ENCODE measurements at places on chromosomes 16 and 17.

DNA sequence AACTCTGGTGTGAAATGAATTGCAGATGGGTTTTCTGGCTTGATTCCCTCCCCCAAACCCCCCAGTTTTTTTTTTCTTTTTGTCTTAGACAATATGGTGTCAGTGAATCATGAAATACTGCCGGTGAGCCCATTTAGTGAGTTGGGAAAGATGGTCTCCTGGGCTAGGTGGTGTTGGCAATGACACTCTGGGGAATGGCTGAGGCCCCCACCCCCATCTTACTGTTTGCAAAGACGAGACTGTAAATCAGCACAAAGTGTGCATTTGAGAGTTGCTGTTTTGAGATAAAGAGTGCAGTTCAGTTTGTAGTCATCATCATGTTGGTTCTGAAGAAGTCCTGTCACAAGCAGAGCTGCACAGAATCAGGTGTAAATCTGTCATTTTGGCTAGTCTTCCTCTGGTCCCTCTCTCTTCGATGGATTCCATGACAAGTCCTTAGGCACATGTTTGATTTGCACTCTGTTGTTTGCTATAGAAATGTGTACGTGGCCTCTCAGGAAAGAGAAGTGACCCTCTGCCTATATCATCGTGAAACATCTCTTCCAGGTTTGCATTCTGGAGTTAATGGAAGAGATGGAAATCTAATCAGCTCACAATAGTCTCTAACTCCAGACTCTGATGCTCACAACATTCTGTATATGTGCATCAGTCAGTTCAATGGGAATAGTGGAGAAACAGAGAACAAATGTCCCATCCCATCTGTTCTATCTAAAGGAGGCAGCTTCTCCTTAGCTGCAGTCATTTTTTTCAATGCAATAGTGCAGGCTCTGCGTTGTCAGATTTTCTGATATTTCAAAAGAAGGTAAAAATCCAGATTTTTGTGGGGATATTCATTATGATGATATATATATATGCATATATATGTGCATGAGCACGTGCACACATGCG lies 34.6 kb downstream of the RBFOX1 start:
- no peak for DNase-seq

DNA sequence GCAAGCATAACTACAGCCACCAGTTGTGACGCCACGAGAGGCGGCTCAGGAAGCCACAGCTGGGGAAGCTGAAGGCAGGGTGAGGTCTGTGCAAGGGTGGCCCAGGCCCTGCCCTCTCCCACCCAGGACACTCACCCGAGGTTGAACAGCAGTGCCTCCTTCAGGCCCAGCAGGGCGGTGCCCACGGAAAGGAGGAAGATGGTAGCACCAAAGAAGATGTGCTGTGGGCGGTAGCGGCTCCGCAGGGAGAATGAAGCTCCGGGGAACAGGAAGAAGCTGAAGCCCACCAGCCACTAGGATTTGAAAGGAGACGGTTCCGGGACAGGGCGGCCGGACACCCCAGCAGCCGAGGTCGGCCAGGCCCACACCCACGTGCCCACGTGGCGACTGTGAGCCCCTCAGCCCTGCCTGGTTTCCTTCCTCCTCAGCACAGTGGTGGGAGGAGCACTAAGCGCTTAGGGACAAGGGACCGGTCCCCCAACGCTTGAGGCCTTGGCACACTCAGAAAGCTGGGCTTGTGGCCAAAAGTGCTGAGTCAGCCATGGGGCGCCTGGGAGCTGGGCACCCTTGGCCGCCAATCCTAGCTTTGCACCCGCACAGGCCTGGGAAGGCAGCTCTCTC lies 11.0 kb downstream of the CYB561 start:
- peak; percentile 44 for DNase-seq

- peak; percentile 86 for DNase-seq
Measured at GRCh38 chr17:2239882-2240430, 63.6 kb downstream of the SMG6 start.

DNA sequence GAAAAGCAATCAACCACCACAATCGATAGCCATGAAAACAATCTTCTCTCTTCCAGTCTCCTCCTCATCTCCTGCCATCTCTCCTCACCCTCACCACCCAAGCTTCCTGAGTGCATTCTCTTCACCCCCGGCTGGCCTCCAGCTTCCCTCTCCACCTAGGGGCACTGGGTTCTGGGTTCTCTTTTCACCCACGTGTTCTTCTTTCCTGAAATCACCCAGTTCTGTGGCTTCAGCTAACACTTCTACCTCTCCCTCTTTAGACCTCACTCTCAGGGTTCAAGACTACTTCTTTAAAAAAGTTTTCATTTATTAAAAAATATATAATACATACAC lies 8.2 kb downstream of the ITGAM start:
- DNase-seq, result no peak

GRCh38 chr16:81472391-81472790 lies 27.8 kb downstream of the CMIP start:
- no peak for DNase-seq

GRCh38 chr17:28112181-28112580 lies 69.7 kb downstream of the NLK start:
- DNase-seq, result no peak

DNA sequence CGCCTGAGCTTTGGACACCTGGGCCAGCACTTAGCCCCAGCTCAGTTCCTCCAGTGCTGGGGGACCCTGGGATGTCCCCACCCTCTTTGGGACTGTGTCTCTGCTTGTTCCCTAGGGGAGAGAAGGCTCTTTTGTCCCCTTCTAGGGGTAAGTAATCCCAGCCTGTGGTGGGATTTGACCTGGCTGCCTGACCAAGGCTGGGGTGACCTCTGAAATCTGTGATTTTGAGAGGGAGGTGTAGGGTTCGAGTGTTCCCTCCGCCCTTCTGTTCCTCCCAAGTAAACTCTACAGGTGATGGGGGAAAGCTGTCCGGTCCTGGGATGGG lies 593 bp downstream of the TMEM92 start:
- DNase-seq, result no peak

DNA sequence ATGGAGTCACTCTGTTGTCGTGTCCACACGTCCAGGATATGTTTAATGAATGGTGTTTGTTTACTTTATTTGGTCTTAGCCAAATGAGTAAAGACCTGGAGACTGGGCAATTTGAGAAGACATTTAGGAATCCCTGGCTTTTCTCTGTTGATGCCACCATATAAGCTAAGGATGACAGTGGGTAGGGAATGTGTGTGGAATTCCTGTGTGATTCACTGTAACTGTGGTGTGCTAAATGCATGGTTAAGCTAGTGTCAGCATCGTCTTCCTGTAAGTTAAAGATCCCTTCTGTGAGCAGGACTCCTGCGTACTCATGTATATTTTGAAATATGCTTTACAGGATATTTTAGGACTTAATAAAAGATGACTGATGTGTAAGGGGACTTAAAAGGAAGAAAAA lies 26.4 kb downstream of the GOSR1 start:
- peak; percentile 58 for DNase-seq

DNA sequence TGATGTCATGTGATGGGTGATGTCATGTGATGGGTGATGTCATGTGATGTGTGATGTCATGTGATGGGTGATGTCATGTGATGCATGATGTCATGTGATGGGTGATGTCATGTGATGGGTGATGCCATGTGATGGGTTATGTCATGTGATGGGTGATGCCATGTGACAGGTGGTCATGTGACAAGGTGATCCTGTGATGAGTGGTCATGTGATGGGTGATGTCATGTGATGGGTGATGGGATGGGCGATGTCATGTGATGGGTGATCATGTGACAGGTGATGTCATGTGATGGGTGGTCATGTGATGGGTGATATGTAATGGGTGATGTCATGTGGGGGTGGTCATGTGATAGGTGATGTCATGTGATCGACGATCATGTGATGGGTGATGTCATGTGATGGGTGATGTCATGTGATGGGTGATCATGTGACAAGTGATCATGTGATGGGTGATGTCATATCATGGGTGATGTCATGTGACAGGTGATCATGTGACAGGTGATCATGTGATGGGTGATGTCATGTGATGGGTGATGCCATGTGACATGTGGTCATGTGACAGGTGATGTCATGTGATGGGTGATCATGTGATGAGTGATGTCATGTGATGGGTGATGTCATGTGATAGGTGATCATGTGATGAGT lies 17.2 kb downstream of the CD300LB start:
- DNase-seq, result peak; percentile 35

GRCh38 chr16:30119428-30119827 lies 3.6 kb downstream of the MAPK3 start:
- no peak for DNase-seq

- DNase-seq, result no peak
Measured at GRCh38 chr16:19396555-19397011, 21.1 kb upstream of the TMC5 start.

DNA sequence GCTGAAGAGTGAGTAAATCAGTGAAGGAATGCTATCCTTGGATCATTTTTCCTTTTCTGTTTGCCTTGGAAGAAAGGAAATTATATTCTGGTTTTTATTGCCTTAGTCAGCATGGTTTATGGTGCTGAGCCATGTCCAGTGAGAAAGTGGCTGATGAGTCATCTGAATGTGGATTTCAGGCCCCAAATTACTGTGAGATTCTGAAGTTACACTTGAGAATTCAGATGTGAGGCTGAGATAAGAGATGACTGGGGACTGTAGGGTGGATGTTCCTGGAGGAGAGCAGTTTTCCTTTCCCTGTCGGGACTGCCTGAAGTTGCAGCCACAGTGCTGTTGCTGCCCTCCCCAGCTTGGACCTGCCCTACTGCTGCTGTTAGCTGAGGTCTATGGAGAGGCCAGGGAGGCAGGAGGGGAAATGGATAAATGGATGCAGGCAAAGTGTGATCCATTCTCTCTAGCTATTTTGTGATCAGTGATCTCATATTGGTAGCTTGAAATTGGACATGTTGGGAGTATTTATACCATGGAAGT lies 4.2 kb upstream of the MAP3K14 start:
- peak; percentile 99 for DNase-seq

DNA sequence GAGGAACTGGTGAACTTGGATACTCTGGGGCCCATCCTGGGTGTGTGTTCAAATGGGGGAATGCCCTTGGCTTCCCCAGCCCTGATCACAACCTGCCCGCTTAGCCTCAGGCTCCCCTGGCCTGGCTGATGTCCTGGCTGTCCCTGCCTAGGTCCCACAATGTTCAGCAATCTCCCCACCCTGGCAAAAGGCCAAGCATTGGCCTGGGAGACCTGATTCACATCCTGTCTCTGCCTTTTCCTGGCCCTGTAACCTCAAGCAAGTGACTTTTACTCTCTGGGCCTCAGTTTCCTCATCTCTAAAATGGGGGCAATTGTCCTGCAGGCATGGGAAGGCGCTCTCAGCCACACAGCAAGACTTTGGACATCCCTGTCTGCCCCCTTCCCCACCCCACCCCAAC lies 14.4 kb downstream of the CPNE2 start:
- peak; percentile 37 for DNase-seq

All from fibroblast of skin of back (primary cell).